Caudate nucleus (tissue), 63 donors: ENCODE measurements at places on chromosomes 7 and 10.
A peak's percentile ranks its signal among the peaks of the same experiment; 100 is the strongest.

GRCh38 chr10:43258562-43259212 is 8.2 kb downstream of the RASGEF1A start:
- no peak for DNase-seq

- peak; percentile 11 for DNase-seq
These were observed 32.1 kb downstream of the PFKP start for GRCh38 chr10:3099291-3100092.

- no peak for DNase-seq
These were observed 204.3 kb downstream of the DGKB start for GRCh38 chr7:14698239-14698638.

DNA sequence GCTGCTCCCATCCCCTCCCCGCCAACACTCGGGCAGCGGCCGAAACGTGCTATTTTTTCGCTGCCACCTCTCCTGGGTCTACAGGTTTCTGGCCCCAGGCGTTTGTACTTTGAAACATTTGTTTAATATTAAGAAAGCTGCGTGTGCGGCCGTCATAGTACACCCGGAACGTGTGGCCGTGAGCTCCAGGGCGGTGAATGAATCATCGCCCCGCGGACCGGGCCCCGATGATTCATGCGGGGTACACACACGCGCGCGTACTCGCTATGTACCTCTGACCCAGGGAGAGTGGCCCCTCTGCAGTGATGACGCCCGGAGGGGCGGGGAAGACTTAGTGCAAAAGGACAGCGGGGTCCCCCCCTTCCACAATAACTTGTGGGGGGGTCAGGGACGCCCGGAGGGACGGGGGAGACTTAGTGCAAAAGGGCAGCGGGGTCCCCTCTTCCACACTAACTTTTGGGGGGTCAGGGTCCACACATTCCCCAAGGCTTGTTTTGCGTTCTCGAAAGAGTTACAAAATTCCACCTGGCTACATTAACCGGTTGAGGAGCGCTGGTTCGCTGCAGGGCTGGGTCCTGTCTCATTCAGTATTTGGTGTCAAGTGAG is 56.5 kb upstream of the PCGF5 start:
- DNase-seq, result peak; percentile 21

GRCh38 chr10:52229291-52229931 is 84.7 kb upstream of the DKK1 start:
- DNase-seq, result no peak
